Progenitor cell of endocrine pancreas (in vitro differentiated cells): ENCODE measurements at places on chromosomes 11 and 22.

DNA sequence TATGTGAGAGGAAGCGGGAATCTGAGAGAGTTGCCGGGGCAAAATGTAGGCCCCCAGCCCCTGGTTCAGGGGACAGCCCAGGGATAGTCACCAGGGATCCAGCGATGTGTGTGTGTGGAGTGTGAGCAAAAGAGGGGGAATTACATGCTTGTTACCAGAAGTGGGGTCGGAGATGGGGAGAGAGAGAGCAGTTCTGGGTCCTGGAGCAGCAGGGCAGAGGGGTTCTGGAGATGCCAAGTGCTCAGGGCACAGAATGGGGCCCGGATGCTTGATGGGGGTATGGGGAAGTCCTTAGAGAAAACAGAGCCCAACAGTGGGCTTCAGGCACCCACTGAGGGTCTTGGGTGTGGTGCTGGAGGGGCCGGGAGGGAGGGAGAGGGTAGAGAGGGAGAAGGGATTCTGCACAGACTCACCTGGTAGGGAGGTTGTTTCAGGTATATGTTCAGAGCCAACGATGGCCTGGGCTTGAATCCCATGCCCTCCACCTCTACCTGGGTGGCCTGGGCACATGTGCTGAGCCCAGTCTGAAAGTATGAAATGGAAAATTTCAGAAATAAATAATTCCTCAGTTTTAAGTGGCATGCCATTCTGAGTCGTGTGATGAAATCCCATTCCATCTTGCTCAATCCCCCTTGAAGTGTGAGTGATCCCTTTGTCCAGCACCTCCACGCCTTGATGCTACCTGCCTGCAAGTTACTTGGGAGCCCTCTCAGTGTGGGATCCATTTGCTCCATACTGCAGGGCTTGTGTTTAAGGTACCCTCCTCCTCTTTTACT, 12.4 kb downstream of the SMIM38 start:
- no peak for DNase-seq

GRCh38 chr11:94501522-94501921, 7.7 kb downstream of the ANKRD49 start:
- DNase-seq, result no peak

- no peak for DNase-seq
These were observed 226.4 kb upstream of the KIRREL3 start for GRCh38 chr11:127226949-127227348.

- no peak for DNase-seq
These were observed 30.4 kb downstream of the NEAT1 start for GRCh38 chr11:65452806-65453490.

DNA sequence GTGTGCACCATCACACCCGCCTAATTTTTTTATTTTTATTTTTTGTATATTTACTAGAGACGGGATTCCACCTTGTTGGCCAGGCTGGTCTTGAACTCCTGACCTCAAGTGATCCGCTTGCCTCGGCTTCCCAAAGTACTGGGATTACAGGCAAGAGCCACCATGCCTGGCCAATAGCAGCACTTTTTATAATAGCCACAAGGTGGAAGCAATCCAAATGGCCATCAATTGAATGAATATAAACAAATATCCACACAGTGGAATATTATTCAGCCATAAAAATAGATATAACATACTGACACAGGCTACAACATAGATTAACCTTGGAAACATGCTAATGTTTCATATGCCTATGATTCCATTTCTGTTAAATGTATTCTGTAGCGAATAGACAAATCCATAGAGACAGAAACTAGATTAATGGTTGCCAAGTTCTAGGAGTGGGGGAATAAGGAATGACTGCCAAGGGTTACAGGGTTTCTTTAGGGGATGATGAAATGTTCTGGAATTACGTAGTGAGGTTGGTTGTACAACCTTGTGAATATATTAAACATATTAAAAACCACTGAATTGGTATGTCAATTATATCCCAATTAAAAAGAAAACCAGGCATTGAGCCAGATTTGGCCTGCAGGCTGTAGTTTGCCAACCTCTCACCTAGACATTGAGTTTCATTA, 4.8 kb downstream of the VPS51 start:
- no peak for DNase-seq

DNA sequence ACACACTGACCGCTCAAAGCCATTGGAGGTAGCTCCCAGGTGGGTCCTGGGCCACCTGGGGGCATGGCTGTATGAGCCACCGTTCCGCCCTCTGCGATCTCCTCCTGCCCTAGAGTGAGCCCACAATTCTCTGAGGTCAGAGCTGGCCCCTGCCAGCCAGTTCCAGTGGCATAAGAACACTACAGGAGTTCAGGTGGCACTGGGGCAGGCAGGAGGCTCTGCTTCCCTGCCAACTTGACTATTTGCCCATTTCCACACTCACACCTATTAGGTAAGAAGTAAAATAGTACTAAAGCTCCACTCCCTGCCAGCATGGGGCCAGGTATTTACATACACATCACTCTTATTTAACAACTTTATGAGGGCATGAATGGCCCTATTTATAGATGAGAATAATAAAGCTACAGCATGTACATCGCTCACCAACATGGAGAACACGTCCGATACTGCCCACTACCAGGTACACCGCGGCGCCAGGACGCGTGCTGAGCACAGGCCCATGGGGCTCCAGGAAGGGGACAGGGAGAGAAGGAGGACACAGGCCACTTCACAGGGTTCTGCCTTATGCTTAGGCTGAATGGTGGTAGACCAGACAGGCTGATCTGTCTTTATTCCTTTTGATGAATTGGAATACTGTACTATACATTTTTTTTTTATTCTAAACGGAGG, 26.2 kb downstream of the PISD start:
- DNase-seq, result no peak

DNA sequence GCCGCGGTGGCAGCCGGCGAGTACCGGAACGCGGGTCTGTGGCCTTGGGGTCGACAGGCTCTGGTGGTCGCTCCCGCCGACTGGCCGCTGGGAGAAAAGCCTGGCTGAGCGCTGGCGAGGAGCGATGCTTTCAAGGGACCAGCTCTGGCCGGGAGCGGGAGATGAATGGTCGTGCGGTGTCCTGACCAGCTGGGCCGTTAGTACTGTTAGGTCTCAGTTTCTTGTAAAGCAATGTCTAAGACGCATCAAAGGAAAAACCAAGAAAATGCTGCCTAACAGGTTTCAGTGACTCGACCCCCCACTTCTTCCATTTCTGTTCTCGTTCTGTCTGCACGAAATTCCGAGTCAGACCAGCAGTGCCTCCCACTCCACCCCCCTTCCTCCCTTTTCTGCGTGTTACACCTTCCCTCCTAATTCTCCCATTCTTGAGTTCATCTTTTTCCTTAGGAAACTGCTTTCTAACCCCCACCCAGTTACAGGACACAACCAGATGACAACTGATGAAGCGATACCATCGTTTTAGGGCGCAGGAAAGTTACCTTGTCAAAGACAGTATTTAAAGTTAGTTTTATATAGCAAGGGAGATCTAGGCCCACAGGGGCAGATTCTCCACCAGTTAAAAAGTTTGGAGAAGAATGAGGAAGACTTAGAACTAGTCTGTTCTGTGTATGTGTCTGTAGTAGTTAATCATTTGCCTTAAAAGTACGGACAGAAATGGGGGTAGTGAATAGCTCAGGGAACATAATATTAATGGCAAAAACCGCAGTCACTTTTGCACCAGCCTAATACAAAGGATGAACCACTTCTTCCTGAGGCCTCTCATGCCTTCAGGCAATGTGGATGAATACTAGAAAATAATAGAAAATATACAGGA, 1.0 kb downstream of the CUL5 start:
- no peak for DNase-seq
